ENCODE measurements at places on chromosomes 1 and 21.

DNA sequence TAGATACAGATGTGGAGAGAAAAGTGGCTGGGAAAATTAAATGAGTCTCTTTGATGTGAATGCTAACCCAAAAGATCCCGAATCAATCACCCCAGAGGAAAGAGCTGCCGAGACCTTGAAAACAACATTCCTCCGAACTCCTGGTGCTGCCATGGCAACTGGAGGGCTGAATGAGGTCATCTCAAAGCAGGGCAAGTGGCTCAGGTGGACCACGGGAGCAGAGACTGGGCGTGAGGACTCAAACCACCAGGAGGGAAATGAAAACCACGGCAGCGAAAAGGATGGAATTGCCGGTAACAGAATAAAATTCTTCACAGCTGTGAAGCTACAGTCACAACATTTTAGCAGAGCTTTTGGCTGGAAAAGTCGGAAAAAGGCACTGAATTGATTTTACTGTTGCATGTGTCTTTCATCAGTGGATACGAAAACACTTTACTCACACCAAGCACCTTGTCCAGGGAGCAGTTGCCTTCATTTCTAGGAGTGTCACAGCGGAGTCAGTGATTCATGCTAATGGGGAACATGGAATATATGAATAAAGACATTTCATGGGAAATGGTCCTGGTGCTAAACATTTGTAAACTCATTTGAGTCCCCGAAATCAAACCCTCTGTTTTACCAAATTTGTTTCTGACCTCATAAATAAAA is 23.2 kb upstream of the BECN2 start:
- no peak for DNase-seq

DNA sequence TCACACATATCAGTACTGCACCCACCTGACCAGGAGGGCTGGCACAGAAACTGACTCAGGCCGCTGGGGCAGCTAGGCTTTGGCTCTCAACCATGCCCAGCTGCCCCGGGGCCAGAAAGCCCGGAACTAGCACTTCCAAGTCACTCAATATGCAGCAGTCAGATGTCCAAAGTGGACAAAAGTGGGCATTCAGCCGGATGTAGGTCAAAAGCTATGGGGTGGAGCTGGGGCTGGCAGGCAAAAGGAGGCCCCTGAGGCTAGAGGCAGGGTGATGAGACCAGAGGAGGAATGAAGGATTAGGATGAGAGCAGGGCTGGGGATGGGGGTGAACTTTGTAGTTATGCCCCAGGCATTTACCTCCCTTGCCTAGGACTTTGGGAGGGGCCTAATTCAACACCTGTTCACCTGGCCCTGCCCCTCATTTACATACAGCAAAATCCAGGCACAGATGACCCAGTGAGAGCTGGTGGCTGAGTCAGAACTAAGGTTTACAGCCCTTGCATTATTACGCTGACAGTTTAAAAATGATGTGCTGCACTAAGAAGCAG is 30.7 kb upstream of the EDN2 start:
- DNase-seq, result no peak

- no peak for DNase-seq
Measured at GRCh38 chr1:112454316-112454715, 54.4 kb upstream of the WNT2B start.

DNA sequence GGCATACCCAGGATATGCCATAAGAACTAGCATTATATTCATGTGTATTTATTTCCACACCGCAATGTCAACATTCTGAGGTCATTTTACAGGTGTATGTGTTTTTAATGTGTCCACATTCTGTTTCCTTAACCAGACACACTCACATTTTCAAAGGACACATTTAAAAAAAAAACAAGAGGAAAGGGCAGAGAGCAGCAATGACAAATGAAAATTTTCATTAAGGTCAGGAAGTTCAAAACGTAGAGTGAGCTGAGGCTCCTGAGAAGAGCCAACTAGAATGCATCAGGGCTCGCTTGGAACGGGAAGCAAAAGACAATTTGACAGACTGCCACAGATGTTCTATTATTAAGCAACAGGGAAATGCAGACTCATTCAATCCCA is 4.8 kb upstream of the GNPAT start:
- no peak for DNase-seq

DNA sequence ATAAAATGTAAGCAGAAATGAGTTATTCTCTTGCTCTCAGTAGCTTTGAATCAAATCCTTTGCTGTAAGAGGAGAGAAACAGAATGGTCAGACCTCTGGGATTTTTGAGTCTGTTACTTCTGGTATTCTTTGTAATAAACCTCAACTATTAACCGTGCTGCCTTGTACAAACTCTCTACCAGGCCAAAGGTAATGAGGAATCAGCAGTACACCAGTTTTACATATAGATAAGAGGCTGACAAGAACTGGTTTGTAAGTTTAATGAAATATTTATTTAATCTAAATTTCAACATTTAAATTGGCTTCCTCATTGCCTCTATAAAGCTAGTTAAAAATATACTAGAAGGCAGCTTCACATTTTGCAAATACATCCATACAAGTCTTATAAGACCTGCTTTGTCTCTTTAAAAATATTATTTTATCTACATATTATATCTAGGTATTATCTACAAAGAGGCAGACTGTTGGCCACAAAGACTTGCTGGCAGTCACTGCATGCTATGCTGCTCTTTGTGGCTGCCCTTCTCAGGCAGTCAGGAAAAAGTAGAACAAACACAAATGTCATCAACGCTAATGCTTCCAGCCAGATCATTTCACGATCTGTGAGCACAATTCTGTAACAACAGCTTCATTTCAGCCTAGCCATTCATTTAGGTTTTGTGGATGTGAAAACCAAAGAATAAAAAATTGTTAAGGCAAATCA is 173.0 kb downstream of the GABPA start:
- DNase-seq, result no peak

GRCh38 chr1:96233422-96233821 is 488.2 kb upstream of the PTBP2 start:
- DNase-seq, result no peak

DNA sequence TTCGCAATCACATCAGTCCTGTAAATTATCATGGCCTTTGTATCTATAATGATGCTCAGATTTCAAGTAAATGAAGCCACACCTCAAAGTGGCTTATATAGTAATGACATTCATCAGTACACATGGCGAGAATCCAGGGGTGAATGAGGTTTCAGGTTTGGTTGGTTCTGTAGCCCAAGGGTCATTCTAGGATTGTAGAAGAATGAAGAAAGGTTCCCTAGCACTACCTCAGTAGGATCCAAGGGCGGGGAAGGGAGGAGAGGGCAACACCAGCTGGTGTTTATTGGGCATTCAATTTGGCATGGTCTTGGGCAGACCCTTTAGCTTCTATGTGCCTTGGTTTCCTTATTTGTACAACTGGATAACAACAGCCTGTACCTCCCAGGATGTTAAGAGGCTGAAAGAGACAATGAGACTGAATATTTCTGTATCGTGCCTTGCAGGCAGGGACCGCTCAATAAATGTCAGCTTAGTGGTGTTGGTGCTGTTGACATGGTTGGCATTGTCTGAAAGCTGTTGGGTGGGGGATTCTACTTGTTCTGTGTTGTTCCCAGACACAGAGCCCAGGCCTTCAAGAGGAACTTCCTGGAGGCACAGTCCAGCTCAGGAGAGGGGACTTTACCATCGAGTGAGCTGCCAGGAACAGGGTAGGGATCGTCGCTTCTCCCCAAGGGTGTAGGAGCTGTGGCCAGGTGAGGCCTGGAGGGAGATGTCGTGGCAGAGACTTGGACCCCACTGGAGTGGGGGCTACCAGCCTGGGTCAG is 388.2 kb downstream of the PTPRU start:
- no peak for DNase-seq

DNA sequence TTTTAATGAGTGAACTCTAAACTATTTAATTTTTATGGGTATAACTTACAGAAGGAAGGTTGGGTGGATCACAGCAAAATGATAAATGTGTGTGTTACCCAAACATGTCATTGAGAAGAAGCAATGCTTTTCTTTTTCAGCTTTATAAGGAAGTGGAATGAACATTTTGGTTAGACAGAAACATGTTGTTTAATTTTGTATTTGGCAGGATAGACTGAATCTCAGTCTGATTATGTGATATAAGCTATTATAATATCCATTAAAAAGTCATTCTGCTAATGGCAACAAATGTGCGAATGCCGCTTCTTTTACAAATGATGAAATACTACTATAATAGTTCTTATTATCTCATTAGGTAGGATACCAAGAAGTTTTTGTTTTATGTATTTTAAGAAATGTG is 281.9 kb upstream of the ZRANB2 start:
- DNase-seq, result no peak

GRCh38 chr1:224623743-224624333 is 7.7 kb downstream of the CNIH3 start:
- peak; percentile 67 for DNase-seq

DNA sequence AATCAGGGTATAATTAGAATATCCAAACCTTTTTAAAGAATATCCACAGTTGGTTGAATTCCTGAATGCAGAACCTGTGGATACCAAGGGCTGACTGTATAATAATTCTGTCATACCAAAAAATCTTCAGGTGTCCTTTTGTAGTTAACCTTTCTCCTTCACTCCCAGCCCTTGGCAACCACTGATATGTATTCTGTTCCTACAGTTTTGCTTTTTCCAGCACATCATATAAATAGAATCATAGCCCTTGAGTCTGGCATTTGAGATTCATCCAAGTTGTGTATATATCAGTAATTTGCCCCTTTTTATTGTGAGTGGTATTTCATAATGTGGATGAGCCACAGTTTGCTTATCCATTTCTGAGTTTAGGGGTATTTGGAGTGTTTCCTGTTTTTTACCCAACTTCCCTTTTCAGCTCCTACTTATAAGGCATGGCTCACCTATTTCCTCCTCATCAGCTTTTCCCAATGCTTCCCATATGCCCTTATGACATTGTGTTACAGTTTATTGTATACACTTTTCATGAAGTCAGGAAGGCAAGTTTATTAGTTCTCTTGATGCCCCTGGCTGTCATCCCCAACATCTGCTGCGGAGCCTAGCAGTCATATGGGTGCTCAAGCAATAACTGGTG is 35.0 kb upstream of the AGO1 start:
- no peak for DNase-seq

GRCh38 chr1:106568201-106568974 is 488.1 kb upstream of the PRMT6 start:
- DNase-seq, result no peak
